Fibroblast of skin of right quadriceps (primary cell): ENCODE measurements at places on chromosomes 4 and X.

- DNase-seq = no peak
Measured at GRCh38 chrX:154785716-154786115, 19.6 kb downstream of the MPP1 start.

DNA sequence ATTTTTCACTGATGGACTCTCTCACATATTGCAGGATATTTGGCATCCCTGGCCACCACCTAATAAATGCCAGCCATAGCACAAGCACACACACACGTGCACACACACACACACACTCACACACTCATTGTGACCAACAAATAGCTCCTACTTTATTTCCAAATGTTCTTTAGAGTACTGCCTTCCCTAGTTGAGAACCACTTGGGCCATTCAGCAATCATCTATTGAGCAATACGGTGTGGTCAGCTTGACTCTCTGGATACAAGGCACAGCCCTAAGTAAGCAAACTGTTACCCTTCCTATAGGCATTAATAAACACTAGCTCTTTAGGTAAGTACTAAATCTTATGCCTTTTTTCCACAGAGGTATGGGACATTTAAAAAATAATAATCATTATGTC, 21.1 kb downstream of the CORIN start:
- no peak for DNase-seq

DNA sequence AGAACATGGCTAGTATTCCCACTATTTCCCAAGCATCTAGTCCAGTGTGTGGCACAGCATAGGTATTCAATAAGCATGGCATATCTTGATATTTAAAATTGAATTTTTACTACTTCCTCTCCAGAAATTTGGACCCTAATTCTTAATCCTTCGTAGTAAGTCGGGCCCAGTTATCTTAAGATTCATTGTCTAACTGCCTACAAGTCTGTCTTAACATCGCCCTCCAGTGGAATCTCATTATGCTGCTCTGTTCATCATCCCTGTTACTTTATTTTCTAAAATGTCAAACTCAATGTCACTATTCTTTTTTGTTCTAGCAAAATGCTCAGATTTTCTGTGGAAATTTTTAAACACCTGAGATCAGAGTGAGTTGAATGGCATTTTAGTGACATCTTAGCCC, 606.2 kb downstream of the KLHL13 start:
- DNase-seq = no peak

DNA sequence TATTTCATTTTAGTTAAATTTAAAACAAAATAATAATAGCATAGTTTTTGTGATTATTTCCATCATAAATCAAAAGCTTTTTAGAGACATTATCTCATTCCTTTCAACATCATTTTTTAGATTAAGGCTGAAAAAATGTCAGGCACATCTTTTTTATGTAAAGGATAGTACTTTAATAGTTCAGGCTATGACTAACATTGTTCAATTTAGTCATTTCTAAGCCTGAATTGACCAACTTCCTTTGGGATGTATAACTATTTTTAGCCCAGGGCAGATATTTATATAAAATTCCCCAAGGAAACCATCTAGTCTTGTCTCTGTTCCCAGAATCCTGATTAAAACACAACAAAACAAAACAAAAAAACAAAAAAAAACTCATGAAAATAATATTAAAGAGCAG, 145.6 kb upstream of the PCDH18 start:
- DNase-seq = peak; percentile 91
